ENCODE measurements at places on chromosomes 2 and 18. TPM values are rescaled to one million over a fixed set of nuclear protein-coding genes. Genes with fewer than 3 reads are reported as not detected.

- no peak for DNase-seq
- peaks cover 6% of the 10 kb centered on the region for H3K27me3 ChIP-seq
- H3K4me1 ChIP-seq: no peaks in the 10 kb centered on the region
- H3K27ac ChIP-seq: no peak overlapping the region
- H3K4me3 ChIP-seq: no peak overlapping the region
Measured at GRCh38 chr2:46661526-46661925, 182.2 kb downstream of the TMEM247 start.

DNA sequence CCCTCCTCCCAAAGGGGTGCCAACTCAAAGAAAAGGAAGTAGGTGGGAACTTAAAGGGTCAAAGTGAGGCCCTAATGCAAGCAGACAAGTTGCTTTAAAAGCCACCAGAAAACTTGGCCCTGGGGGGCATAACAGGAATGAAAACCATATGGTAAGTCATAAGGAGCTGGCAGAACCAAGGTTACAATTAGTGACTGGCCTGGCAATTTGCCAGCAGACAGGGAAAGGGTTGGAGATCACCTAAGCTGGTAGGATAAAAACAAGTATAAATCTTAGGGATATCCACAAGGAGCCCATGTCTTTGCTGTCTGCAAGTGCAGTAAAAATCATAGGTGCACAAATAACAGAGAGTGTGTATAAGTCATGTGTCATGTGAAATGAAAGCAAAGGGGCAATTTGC is 256.7 kb upstream of the LRRTM4 start:
- no peaks in the 10 kb centered on the region for H3K36me3 ChIP-seq
- no peaks in the 10 kb centered on the region for H3K4me1 ChIP-seq
- H3K4me3 ChIP-seq: no peak overlapping the region
- DNase-seq: no peak
- no peak overlapping the region for H3K27ac ChIP-seq

DNA sequence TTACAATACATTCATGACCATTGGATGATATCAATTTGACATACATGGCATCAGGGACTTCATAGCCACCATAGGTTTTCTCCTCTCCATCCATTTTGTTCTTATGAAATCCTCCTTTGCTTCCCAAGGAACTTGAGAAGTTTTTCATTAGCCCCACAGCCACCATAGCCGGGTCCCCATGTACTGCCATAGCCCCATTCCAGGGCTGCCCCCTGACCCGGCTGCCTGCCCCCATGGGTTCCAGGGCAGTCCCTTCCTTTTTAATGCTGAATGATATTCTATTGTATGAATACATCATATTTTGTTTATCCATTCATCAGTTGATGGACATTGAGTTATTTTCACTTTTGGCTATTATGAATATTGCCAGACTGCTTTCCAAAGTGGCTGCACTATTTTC is 20.4 kb downstream of the ATP6V1B1 start:
- H3K27ac ChIP-seq: no peak overlapping the region
- H3K4me3 ChIP-seq: no peak overlapping the region
- no peak for DNase-seq
- H3K4me1 ChIP-seq: no peaks in the 10 kb centered on the region

GRCh38 chr2:2230433-2230817 is 100.7 kb downstream of the MYT1L start:
- H3K27ac ChIP-seq: no peak overlapping the region
- no peaks in the 10 kb centered on the region for H3K36me3 ChIP-seq
- no peaks in the 10 kb centered on the region for H3K27me3 ChIP-seq
- no peaks in the 10 kb centered on the region for H3K4me1 ChIP-seq
- no peak for DNase-seq
- H3K4me3 ChIP-seq: no peak overlapping the region

- H3K4me3 ChIP-seq: peak overlapping the region; percentile 95
- H3K27ac ChIP-seq: peak overlapping the region; percentile 79
- no peak for DNase-seq
- H3K4me1 ChIP-seq: peaks cover 44% of the 10 kb centered on the region
- no peaks in the 10 kb centered on the region for H3K27me3 ChIP-seq
- peaks cover 2% of the 10 kb centered on the region for H3K36me3 ChIP-seq
Measured at GRCh38 chr2:200962811-200963123, 693 bp downstream of the ORC2 start.

DNA sequence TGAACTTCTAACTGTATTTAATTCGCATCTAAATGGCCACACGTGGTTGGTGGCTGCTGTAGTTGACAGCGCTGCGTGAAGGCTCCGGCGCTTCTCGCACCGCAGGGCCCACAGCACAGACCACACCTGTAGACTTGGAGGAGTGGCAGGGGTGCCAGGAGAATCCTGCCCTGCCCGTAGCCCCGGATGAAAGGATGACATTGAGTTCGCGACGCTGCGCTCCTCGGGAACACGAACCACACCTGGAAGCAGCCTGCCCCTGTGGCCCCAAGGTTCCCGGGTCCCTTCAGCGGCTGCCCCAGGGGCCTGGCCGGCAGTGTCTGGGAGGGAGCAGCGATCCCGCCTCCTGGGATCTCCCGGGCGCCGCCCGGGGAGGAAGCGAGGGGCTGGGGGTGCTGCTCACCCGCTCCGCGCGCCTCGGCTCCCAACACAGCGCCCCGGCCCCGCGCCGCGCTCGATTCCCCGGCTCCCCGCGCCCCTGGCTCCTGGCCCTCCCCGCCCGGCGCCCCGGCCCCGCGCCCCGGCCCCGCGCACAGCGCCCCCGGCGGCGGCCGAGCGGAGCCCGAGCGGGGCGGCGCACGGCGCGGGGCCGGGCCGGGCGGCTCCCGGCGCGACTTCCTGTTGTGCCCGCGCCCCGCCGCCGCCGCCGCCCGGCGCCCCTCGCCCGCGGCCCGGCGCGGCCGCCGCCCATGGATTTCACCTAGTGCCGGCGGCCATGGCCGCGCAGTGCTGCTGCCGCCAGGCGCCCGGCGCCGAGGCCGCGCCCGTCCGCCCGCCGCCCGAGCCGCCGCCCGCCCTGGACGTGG is at the start of gene RNPEPL1:
RNPEPL1 (plus strand) TSS at position 613 of the 806 bp plus-strand sequence; CDS start at position 716, 103 bp downstream.
- H3K27ac ChIP-seq: peak within 1 kb of the TSS; percentile 85
- peaks cover 5% of the 10 kb centered on the region for H3K36me3 ChIP-seq
- peak within 1 kb of the TSS; percentile 87 for H3K4me3 ChIP-seq
- H3K4me1 ChIP-seq: peaks cover 75% of the 10 kb centered on the region
- DNase-seq: peak; percentile 76

- H3K27ac ChIP-seq: no peak overlapping the region
- no peaks in the 10 kb centered on the region for H3K4me1 ChIP-seq
- H3K27me3 ChIP-seq: no peaks in the 10 kb centered on the region
- H3K4me3 ChIP-seq: no peak overlapping the region
Measured at GRCh38 chr2:135913727-135914365, 37.6 kb upstream of the MCM6 start.

DNA sequence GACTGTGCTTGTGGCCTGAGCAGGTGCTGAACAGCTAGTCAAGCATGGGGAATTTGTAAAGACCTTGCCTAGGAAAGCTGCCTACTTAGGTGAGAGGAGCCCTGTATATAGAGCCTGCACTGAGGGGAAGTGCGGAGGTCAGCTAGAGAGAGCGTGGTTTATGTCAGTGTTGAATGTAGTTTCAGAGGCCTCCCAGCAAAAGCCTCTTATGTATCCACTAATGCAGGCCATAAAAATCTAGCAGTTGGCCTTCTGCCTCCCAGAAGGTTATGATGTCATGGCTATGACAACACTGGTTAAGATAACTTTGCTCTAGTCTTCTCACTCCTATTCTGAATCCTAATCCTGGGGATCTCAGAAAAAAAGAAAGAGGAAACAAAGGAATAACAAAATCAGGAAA is 88.9 kb downstream of the ASXL3 start:
- no peak overlapping the region for H3K4me3 ChIP-seq
- DNase-seq: no peak
- H3K36me3 ChIP-seq: no peaks in the 10 kb centered on the region
- H3K27ac ChIP-seq: no peak overlapping the region
- no peaks in the 10 kb centered on the region for H3K27me3 ChIP-seq
- no peaks in the 10 kb centered on the region for H3K4me1 ChIP-seq

- no peak overlapping the region for H3K4me3 ChIP-seq
- no peaks in the 10 kb centered on the region for H3K36me3 ChIP-seq
- no peak for DNase-seq
- H3K27me3 ChIP-seq: no peaks in the 10 kb centered on the region
- no peaks in the 10 kb centered on the region for H3K4me1 ChIP-seq
Measured at GRCh38 chr2:18701981-18702380, 112.6 kb upstream of the NT5C1B start.

DNA sequence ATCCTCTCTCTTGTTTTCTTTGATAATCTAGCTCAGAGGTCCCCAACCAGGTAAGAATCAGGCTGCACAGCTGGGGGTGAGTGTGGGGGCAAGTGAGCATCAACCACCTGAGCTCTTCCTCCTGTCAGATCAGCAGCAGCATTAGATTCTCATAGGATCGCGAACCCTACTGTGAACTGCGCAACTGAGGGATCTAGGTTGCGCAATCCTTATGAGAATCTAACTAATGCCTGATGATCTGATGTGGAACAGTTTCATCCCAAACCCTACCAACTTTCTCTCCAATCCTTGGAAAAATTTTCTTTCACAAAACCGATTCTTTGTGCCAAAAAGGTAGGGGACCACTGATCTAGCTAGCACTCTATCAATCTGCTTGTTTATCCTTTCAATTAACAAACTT is 678.3 kb downstream of the CBLN2 start:
- no peak for DNase-seq
- no peak overlapping the region for H3K4me3 ChIP-seq
- no peak overlapping the region for H3K27ac ChIP-seq
- no peaks in the 10 kb centered on the region for H3K36me3 ChIP-seq
- no peaks in the 10 kb centered on the region for H3K27me3 ChIP-seq

DNA sequence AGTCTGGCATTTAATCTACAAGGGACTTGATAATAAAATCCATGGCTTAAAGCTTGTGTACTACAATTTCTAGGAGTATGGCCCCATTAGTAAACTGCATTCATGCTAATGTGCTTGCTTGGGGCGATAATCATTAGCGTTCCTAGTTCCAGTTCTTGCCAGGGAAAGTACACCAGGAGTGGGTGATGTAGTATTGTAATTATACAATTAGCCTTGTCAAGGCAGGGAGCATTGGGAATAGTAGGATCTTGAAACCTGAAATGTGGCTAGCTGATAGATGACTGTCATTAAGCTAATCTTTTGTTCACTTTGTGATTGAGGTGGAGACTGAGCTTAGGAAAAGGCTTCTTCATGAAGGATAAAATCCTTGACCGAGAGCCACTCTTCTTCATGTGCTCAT is 989.2 kb downstream of the CPS1 start:
- DNase-seq: no peak
- H3K4me3 ChIP-seq: no peak overlapping the region
- no peaks in the 10 kb centered on the region for H3K27me3 ChIP-seq
- no peak overlapping the region for H3K27ac ChIP-seq

DNA sequence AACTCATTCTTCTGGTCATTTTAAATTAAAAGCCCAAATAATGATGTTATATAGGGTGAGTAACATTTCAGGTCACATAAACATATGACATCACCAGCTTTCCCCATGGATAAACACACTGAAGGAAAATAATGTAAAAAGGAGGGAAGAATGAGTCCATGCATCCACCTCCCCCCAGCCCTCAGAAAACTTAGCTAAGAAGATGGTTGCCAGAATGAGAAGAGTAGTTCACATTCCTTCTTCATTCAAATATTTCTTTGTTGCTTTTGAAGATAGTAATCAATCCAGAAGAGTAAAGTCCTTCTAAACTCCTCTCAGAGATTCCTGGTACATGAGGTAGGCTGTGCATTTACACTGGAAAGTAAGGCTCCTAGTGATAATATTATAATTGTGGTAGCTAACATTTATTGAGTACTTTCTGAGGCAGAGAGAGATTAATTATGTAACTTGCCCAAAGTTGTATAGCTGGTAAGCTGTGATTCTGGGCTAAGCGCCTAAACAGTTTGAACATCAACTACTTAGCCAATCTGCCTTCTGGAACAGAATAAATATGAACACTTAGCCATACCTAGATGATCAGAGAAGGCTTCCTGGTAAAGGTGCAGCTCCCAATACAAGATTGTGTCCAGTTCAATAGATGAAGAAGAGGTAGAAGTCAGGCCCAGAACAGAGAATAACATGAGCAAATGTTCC is 256.7 kb upstream of the FN1 start:
- no peaks in the 10 kb centered on the region for H3K4me1 ChIP-seq
- H3K27me3 ChIP-seq: no peaks in the 10 kb centered on the region
- no peak overlapping the region for H3K27ac ChIP-seq
- no peaks in the 10 kb centered on the region for H3K36me3 ChIP-seq

GRCh38 chr2:2880938-2881337 is 496.7 kb downstream of the EIPR1 start:
- no peaks in the 10 kb centered on the region for H3K36me3 ChIP-seq
- H3K27ac ChIP-seq: no peak overlapping the region
- H3K27me3 ChIP-seq: no peaks in the 10 kb centered on the region
- H3K4me3 ChIP-seq: no peak overlapping the region
- no peaks in the 10 kb centered on the region for H3K4me1 ChIP-seq
- DNase-seq: no peak

- no peak for DNase-seq
- no peak overlapping the region for H3K4me3 ChIP-seq
Measured at GRCh38 chr18:13120983-13121441, 97.5 kb upstream of the LDLRAD4 start.

DNA sequence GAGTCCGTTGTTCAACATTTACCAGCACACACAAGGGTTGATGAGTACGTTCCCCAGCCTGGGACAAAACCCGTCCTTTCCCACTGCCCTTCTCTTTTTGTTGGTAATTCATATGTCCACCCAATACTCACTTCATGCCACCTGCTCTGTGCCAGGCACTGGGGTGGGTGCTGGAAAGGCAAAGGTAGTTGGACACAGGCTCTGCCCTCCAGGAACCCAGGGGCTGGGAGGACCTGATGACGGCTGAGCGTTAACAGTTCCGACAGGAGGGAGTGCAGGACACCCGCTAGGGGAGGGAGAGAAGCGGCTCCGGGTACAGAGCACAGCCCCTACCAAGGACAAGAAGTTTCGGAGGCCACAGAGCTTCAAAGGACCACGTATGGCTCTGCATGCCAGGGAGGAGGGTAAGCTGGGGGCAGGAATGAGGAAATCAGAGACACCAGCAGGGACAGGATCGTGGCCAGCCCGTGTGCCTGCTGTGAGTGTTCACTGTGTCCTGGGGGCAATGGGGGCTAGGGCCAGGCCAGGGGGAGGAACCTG is 134.1 kb upstream of the GPC1 start:
- H3K27me3 ChIP-seq: no peaks in the 10 kb centered on the region
- no peak overlapping the region for H3K27ac ChIP-seq
- H3K4me1 ChIP-seq: no peaks in the 10 kb centered on the region

The REG1B gene
- not detected for polyA plus RNA-seq

The KCNS3 gene
- not detected for polyA plus RNA-seq

The IL1RL1 gene
- 0.29 TPM for polyA plus RNA-seq

The GATA6 gene
- polyA plus RNA-seq: not detected

The KYNU gene
- not detected for polyA plus RNA-seq

The RAB17 gene
- not detected for polyA plus RNA-seq

The UNC80 gene
- not detected for polyA plus RNA-seq

All from CD4-positive, alpha-beta memory T cell (primary cell).